ENCODE measurements at places on chromosomes 7 and 10.
A peak's percentile ranks its signal among the peaks of the same experiment; 100 is the strongest.

DNA sequence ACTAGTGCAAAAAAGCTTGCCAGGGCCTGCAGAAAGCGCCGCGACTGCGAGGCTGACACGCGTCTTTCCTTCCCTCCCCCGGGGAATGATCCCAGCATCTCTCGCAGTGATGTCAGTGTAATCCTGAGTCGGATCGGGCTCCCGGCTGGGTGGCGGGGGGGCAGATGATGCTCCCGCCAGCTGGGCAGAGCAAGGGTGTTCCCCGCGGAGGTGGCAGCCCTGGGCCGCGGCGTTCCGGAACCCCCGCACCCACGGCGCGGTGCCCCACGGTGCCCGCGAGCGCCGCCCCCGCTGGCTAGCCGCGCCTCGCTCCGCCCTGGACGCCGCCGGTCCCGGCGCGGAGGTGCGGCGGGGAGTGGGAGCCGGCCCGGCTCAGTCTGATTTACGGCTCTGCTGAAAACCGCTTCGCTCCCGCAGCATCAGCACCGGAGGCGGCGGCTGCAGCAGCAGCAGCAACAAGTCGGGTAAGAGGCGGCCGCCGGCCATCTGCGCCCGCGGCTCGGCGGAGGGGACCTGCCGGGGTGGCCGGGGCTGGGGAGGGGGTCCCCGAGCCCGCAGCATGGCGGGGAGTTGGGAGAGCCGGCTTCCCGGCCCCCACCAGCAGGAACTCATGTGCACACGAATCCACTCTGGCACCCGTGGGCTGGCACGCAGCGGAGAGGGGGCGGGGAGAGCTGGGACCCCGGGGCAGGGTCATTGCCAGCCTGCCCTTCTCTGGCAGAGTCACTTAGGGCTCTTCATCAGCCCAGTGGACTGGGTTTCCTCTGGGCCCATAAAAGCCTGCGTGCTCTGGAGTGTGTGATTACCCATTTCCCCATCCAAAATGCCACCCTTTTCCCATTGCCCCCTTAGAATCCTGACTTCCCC, at the start of gene ZNF365:
Gene ZNF365 (plus strand): TSS at position 375 of the 867 bp plus-strand sequence. CDS start 1,825 bp downstream, outside the sequence.
- peak; percentile 84 for DNase-seq

DNA sequence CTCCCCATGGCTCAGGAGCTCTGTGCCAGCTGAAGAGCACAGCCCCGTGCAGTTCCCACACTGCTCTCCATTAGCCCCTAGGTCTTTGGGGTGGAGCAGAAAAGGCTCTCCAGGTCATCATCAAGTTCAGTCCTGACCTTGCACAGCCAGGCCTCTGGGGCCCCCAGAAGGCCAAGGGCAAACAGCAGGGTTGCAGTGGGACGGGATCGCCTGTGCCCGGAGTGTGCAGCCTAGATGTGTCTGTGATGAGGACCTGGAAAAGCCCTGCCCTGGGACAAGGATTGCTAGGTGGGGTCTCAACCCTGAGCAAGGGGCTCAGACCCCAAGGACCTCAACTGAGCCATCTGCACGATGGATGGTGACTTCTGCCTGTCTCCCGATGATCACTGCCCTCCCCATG, 549 bp downstream of the INMT start:
- DNase-seq, result no peak

DNA sequence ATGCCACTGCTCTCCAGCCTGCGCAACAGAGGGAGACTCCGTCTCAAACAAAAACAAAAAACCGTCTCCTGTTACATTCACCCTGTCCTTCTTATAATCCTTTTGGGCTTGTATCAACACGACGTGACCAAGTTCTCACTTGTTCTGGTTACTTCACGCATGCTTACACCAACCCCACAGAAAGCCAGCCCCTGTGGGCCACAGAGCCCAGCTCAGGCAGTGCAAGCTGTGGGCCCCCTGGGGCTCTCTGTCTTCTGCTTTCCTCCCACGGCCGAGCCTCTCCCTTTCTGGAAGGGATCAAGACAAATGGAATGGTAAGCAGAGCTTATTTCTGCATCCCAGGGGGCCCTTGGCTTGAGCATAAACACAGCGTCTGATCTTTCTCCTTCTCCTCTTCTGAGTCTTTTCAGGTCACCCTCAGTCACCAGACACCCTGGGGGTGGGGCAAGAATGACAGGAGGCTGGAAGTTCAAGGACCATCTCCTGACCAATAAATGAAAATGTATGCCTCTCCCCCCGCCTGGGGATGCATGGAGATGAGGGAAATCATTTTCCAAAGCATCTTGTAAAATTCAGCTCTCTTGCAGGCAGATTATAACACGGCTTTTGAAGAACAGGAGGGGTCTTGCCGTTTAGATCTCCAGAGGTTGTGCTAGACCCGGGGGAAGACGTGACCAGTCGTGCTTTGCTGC, 19.0 kb upstream of the TRIM56 start:
- no peak for DNase-seq

GRCh38 chr10:69475433-69475830, 24.2 kb downstream of the TSPAN15 start:
- no peak for DNase-seq

GRCh38 chr7:8386926-8387550, 46.4 kb upstream of the NXPH1 start:
- DNase-seq, result no peak

GRCh38 chr7:28621369-28621841, 209.1 kb downstream of the CREB5 start:
- no peak for DNase-seq

- no peak for DNase-seq
Observed at GRCh38 chr10:115051216-115051615, 41.9 kb upstream of the ATRNL1 start.

DNA sequence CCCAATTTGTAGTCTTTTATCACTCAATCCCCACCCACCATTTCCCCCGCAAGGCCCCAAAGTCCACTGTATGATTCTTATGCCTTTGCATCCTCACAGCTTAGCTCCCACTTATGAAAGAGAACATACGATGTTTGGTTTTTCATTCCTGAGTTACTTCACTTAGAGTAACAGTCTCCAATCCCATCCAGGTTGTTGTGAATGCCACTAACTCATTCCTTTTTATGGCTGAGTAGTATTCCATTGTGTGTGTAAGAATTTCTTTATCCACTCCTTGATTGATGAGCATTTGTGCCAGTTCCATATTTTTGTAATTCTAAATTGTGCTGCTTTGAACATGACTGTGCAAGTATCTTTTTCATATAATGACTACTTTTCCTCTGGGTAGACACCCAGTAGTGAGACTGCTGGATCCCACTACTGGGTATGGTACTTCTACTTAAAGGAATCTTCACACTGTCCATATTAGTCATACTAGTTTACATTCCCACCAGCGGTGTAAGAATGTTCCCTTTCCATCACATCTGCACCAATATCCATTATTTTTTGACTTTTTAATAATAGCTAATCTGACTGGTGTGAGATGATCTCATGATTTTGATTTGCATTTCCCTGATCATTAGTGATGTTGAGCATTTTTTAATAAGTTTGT, 152.6 kb downstream of the JMJD1C start:
- DNase-seq, result no peak

- no peak for DNase-seq
Observed at GRCh38 chr10:62084451-62084850, 183.0 kb downstream of the ARID5B start.

- no peak for DNase-seq
Observed at GRCh38 chr10:34495938-34496337, 319.2 kb downstream of the PARD3 start.

DNA sequence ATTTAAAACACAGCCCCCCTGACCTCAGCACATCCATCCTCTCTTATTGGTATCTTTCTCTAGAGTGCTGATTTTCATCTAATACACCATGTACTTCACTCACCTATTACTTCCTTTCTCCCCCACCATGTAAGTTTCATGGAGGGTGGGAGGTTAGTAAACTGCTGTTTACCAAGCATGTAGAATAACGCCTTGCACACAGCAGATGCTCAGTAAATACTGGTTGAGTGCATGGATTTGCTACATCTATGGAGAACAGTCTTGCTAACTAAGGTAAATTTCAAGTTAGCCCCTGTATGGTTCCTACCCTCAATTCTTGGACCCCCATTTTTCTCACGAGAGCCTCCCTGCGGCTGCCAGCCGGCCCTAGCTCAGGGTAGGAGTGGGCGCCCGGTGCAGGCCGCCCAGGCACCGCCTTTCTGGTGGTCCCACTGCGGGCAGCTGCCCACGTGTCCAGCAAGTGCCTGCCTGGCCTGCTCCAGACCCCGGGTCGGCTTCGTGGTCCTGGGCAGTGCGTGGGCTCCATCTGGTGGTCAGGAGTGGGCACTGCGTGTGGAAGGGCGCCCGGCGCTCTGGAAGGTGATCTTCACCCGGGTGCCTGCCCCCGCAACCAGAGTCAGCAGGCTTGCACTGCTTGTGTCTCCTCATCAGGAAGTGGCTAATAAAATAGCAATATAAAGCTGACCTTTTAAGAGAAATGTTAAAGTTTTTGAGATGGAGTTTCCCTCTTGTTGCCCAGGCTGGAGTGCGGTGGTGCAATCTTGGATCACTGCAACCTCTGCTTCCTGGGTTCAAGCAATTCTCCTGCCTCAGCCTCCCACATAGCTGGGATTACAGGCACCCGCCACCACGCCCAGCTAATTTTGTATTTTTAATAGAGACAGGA, 63.4 kb upstream of the DNAJB6 start:
- no peak for DNase-seq

- DNase-seq, result no peak
Observed at GRCh38 chr7:103772171-103772773, 217.2 kb downstream of the RELN start.

GRCh38 chr10:24958091-24958720, 5.8 kb upstream of the PRTFDC1 start:
- no peak for DNase-seq

- DNase-seq, result no peak
Observed at GRCh38 chr7:36604806-36605205, 119.5 kb downstream of the AOAH start.

GRCh38 chr10:46534828-46535524, 21.5 kb downstream of the GPRIN2 start:
- no peak for DNase-seq

- DNase-seq, result no peak
Observed at GRCh38 chr7:99393355-99394187, 14.8 kb downstream of the PDAP1 start.

All from amygdala (tissue), 56 donors.